ENCODE measurements at places on chromosomes 13 and 19. TPM values are rescaled to one million over a fixed set of nuclear protein-coding genes. Genes with fewer than 3 reads are reported as not detected.

Gene ADGRE3
- total RNA-seq: not detected

Gene ZNF528
- total RNA-seq: 15.9 TPM

GRCh38 chr13:54980651-54981050, 1952.0 kb downstream of the OLFM4 start:
- H3K4me1 ChIP-seq: no peaks in the 10 kb centered on the region
- H3K27me3 ChIP-seq: no peaks in the 10 kb centered on the region
- H3K27ac ChIP-seq: no peak overlapping the region
- H3K4me3 ChIP-seq: no peak overlapping the region

- no peaks in the 10 kb centered on the region for H3K27me3 ChIP-seq
- H3K36me3 ChIP-seq: peaks cover 21% of the 10 kb centered on the region
- no peak overlapping the region for H3K4me3 ChIP-seq
- peaks cover 33% of the 10 kb centered on the region for H3K4me1 ChIP-seq
- DNase-seq: no peak
- H3K27ac ChIP-seq: no peak overlapping the region
These were observed 78.9 kb downstream of the DNAJC15 start for GRCh38 chr13:43102304-43102703.

- no peak overlapping the region for H3K4me3 ChIP-seq
- H3K27ac ChIP-seq: no peak overlapping the region
- H3K27me3 ChIP-seq: no peaks in the 10 kb centered on the region
These were observed 31.6 kb upstream of the DPRX start for GRCh38 chr19:53600217-53600616.

GRCh38 chr13:111143865-111144540, 28.9 kb downstream of the ARHGEF7 start:
- H3K4me1 ChIP-seq: no peaks in the 10 kb centered on the region
- peak; percentile 23 for DNase-seq
- H3K27me3 ChIP-seq: peaks cover 32% of the 10 kb centered on the region
- H3K36me3 ChIP-seq: no peaks in the 10 kb centered on the region
- no peak overlapping the region for H3K27ac ChIP-seq

DNA sequence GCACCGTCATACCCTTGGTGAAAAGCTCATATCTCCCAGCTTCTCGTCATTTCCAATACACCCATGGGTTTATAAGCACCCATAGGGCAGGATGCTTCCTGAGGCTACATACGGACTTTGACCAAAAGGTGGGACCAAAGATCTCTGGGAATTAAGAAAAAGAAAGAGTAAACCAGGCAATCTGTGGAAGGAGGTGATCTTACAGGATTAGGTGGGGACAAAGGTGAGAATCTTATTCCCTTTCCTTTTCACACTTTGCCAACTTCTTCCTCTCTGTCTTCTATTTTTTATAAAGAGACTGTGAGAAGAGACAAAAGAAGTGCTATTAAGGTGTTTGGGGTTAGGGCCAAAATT, 172.0 kb downstream of the DLEU7 start:
- peaks cover 45% of the 10 kb centered on the region for H3K27me3 ChIP-seq

DNA sequence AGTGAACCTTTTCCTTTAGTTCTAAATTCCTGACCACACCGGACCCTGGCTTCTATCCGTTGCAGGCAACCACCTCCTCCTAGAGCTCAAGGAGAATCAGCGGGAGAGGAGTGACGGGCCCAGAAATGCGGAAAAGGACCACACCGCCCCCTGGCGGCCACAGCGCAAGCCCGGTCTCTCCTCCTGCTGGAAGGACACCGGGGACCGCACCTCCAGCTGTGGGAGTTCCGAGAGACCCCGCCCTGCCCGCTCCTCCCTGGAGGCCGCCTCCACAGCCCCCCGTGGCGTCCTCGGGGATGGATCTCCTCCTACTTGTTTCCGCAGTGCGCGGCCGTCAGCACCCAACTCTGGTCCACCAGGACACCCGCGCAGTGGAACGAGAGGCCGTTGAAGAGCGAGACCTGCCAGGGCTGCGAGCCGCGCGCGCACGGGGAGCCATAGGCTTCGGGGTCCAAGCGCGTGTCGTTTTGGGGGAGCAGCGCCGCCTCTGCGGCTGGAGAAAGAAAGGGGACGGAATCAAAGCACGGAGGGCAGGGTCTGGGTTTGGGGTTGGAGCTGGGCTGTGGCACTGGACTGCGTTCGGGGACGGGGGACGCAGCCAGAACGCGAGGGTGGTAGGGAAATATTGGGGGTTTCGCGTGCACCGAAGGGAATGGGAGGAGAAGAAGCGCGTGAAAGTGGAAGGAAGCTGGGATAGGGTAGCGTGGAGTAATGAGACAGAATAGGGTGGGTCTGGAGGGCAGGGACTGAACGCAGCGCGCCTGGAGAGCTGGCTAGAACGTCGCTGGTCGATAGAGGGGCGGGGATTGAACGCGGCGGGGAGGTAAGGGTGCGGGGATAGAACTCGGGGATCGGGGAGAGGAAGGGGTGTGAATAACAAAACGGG, 2.5 kb downstream of the KLK10 start:
- DNase-seq: no peak
- H3K27me3 ChIP-seq: peaks cover 17% of the 10 kb centered on the region
- H3K36me3 ChIP-seq: no peaks in the 10 kb centered on the region
- no peak overlapping the region for H3K27ac ChIP-seq
- peaks cover 6% of the 10 kb centered on the region for H3K4me1 ChIP-seq

Data from HFFc6 (cell line).